GM10248 (cell line): ENCODE measurements at places on chromosomes 3 and 15.

DNA sequence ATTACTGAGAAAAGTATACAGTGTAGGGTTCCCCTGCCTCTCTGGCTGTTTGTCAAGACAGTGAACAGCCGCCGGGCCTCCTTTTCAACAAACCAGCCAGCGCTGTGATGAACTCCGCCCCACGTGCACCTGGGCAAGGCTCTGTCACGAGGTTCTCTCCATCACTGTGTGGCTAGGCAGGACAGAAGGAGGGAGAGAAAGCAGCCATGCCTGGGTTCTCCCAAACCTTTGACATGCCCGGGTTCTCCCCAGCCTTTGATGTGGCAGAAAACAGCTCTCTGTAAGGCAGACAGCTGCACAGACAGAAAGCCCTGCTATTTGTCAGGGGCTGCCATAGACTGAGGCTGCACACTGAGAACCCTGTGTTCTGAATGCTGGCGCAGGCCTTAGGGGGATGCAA is 101.4 kb upstream of the TRPM1 start:
- DNase-seq, result no peak

DNA sequence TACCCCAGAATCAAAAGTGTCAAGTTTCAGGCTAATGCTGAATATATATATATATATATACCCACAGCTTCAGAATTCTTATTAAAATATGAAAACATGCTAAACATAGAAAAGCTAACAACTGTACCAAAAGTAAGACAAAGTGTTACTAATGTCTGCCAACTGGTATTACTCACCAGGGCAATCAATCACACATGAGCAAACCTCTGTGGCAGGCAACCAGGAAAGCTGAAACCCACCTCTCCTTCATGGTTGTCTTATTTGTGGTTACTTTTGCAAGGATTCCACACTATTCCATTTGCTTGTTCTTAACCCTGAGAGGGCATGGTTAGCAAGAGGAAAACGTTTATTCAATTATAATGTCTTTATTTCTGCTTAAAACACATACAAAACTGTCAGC is 512.3 kb upstream of the MDFIC2 start:
- no peak for DNase-seq

DNA sequence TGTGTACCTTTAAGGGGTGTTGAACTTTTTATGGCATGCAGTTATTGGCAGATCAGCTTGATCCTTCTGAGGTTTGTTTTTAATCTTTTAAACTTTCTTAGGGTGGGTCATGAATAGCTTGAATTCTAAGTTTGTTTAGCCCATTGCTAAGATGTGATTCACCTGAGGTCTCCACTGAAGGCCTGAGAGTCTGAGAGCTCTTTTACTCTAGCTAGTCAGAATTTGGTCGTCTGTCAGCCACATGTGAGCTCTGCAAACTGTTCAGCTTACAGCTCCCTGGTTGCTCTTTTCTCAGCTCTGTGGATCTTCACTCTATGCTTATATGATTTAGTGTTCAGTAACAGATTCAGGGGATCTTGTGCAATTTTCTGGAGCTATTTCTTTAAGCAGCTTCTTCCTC is 161.3 kb downstream of the ABHD5 start:
- DNase-seq, result no peak

- DNase-seq, result no peak
These were observed 76.2 kb downstream of the LARS2 start for GRCh38 chr3:45464336-45465170.

DNA sequence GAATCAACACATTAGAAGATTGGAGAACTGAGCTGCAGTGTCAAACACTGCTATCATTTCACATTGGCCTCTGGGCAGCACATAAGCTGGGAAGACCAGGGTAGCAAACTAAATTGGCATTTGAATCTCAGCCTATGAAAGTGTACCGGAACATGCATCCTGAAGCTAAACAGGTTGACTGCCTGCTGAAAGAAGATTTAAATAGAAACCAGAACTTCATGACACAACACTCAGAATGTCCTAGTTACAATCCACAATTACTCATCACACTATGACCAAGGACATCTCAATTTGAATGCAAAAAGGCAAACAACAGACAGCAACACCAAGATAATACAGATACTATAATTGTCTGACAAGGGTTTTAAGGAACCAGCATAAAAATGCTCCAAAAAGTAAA is 26.2 kb downstream of the TM2D3 start:
- no peak for DNase-seq

GRCh38 chr3:14093831-14094230 is 30.8 kb downstream of the CHCHD4 start:
- DNase-seq, result no peak

- DNase-seq, result no peak
These were observed 651.7 kb downstream of the FHIT start for GRCh38 chr3:60599586-60599985.

GRCh38 chr15:45981625-45982024 is 346.8 kb downstream of the SQOR start:
- no peak for DNase-seq

DNA sequence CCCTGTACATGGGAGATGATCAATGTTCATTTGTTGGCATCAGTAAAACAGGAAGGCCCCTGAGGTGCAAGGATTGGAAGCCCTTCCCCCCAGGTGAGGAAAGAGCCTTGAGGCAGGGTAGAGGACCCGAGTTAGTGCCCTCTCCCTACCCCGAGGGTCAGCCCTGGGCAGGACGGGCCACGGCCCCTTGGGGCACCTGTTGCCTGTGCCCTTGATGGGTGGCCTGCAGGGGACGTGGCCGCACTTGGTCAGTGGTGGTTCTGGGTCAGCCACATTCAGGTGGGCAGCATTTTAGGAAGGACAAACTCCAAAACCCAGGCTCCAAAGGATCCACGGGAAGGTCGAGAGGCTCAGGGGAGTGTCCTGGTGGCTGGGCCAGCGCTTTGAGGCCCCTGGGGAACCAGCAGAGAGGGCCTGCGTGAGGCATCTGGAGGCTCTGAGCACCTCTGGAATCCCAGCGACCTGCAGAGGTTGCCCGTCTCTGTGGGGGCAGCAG is 15.8 kb upstream of the RPUSD3 start:
- no peak for DNase-seq

GRCh38 chr3:129228891-129229585 is 20.4 kb upstream of the COPG1 start:
- no peak for DNase-seq

DNA sequence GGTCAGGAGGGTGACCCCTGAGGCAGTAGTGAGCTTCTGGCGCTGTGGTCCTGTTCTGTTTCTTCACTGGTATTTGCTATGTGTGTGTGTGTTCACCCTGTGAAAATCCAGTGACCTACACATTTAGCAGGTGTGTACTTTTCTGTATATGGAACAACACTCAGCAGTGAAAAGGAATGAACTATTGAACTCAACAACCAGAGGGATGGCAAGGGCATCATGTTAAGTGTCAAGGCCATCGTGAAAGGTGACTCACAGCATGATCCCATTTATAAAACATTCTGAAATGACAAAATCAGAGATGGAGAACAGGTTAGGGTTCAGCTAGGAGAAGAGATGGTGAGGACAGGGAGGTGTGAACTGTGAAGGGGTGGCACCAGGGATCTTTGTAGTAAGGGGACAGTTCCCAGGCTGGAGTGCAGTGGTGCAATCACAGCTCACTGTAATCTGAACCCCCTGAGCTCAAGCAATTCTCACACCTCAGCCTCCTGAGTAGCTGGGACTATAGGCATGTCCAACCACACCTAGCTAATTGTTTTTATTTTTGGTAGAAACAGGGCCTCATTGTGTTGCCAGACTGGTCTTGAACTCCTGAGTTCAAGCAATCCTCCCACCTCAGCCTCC is 10.0 kb upstream of the RAB43 start:
- DNase-seq, result no peak

DNA sequence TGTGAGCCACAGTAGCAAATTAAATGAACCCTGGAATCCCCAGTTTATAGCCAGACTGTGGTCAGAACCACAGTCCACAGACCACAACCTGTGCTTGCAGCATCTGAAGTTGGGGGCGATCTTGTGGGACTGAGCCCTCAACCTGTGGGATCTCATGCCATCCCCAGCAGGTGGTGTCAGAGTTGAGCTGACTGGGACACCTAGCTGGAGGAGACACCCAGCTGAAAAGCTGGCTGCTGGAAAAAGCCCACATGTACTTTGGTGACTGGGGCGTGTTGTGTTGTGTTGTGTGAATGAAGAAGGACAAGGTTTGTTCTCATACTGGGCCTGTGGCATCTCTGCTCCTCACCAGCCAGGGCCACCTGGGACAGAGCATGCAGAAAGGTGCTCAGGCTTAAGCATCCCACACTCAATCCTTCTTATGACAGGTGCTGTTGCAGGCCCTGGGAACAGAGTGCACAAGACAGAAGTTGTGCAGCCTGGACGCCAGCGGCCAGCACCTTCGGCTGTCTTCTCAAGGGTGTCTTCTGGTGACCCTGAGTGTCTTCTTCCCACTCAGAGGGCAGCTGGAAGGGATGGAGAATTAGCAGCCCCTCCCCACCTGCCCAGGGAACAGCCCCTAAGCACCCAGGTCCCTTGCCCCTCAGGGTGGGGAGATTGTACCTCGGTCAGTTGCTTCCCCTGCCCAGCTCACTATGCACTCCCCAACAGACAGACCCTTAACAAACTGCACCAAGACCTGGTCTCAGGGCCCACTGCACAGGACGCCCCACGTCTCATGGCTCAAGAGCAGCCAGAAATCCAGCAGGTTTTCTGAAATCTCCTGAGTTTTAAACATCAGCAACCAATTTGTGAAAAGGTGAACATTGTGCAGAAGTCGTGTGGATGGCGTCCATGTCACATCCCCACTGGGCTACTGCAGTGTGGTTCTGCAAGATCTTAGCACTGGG is 2.2 kb upstream of the UROC1 start:
- no peak for DNase-seq

DNA sequence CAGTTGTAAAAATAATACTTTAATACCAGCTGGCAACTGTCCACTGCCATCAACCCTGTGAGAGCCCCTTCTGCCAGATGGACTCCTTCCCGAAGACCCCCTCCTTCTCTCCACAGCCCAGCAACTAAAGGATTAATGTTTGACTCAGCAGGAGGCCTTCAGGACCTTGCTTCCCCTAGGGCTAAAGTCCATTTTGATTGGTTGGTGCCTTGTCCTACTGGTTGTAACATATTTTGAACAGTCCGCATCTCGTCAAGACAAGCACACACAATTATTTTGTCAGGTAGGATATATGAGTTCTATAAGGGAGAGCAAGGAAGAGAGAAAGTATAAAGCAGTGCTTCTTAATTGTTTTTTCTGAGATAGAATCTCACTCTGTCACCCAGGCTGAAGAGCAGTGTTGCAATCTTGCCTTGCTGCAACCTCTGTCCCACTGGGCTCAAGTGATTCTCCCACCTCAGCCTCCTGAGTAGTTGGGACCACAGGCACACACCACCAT is 18.6 kb downstream of the ACOX2 start:
- no peak for DNase-seq

- no peak for DNase-seq
These were observed 261.4 kb upstream of the C2CD4B start for GRCh38 chr15:62426387-62426956.

DNA sequence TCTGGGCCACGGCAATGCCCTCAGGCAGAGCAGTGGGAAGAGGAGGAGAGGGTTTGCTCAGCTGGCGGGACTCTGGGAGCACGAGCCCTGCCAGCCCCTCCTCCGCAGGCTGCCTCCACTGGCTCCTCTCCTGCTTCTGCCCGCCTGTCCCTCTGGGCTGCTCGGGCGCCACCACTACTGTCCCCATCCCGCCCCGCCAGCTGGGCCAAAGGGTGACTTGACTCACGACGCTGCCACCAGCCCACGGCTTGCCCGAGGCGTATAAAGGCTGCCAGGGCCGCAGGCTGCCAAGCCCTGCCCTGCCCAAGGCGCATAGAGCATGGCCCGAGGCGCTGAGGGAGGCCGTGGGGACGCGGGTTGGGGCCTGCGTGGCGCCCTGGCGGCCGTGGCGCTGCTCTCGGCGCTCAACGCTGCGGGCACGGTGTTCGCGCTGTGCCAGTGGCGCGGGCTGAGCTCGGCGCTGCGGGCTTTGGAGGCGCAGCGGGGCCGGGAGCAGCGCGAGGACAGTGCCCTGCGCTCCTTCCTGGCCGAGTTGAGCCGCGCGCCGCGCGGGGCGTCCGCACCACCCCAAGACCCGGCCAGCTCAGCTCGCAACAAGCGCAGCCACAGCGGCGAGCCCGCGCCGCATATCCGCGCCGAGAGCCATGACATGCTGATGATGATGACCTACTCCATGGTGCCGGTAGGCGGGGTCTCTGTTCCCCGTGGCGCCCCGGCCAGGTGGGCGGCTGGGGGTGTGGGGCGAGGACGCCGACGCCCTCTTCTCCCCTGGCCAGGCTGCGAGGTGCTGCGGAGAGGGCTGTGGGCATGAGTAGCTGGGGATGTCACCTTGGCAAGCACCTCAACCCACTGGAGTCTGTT is at the start of gene GLDN:
Gene GLDN (plus strand): TSS at position 290 of the 861 bp plus-strand sequence. CDS start 30 bp downstream, at position 320.
- no peak for DNase-seq

GRCh38 chr3:197002701-197003454 is 26.7 kb downstream of the MELTF start:
- DNase-seq, result peak; percentile 94

DNA sequence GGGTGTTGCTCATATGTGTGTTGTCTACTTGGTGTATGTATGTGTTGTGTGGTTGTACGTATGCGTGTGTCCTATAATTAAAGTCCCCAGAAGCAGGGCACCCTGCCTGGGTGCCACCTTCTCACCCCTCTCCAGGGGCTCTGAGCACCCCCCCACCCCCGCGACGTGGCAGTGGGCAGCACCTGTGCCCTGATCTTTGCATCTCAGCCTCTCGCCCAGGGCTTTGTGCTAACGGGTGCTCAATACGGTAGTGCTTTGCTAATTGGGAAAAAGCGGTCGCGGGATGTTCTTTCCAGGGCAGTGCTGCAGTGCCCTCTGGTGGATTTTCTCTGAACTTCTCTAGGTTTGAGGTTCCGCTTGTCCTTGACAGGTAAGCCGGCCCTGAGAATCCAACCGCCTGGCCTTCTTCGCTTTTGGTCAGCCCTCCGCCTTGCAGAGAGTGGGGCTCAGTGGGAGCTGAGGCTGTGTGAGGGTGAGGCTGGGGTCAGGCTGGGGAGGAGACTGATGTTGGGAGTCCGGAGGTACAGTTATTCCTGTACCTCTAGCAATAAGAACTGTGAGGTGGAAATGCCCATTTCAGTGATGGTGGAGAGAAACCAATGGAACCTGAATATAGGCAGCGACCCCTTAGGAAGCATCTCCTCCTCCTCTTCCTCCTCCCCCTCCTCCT is 17.6 kb upstream of the EPHB3 start:
- peak; percentile 83 for DNase-seq

DNA sequence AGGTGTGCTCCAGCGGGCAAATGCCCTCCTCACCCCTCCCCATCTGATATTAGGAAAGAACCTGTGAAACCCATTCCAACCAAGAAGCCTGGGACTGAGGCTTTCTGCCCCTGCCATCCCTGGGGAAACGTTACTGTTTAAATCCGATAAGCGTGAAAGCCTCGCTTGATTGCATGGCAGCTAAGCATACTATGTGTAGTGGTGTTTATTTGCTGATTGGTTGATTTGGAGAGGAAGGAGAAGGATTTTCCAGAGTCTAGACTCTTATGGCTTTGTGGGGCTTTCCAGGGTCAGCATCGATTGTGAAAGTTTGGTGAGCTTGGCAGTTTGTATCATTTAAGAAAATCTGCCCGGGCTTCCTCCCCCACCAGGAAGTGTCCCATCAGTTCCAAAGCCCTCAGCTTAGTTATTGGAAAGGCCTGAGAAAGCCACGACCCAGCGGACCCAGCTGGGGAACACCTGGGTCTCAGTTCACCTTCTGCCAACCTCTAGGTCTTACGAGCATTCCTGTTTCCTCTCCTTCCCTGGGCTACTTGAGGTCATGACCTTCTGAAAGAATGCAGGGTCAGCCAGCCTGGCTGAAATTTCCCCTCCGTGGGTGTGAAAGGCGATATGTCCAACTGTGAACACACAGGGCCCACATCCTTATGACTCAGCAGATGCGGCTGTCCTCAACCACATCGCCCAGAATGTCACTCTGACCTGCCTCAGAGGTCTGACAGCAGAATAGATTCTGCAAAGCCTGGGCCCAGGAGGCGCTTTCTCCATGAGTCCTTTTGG is 62.8 kb upstream of the HERC1 start:
- DNase-seq, result peak; percentile 83
